ENCODE measurements at places on chromosomes 12 and 14.

GRCh38 chr12:103903993-103904392 lies 26.2 kb upstream of the HSP90B1 start:
- no peak for DNase-seq

DNA sequence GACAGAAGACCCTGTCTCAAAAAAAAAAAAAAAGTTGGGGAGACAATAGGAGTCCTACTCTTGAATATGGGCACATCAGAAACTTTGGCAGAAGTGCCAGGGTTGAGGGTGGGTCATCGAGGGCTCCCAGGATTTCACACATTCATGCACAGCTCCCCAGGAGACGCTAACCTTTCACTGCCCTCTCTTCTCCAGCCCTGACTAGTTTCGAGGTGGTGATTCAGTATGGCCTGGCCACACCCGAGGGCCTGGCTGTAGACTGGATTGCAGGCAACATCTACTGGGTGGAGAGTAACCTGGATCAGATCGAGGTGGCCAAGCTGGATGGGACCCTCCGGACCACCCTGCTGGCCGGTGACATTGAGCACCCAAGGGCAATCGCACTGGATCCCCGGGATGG lies 29.4 kb upstream of the LRP1-AS start:
- no peak for DNase-seq

DNA sequence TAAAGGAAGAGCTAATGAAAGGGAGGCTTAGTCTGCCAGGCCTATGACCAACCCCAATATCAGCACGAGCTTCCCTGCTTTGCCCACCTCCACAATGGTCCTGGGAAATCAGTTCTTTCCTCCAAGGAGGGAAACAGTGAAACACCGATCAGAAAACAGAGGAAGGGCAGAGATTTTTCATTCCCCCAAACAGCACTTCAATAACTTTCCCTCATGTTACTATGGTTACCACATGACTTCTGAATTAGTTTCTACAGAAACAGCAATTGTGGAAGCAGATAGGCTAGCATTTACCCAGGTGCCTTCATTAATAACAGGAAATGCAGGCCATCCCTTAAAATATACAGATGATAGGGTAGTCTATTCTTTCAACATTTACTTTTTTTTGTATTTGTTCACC lies 35.9 kb downstream of the TRIM9 start:
- no peak for DNase-seq

DNA sequence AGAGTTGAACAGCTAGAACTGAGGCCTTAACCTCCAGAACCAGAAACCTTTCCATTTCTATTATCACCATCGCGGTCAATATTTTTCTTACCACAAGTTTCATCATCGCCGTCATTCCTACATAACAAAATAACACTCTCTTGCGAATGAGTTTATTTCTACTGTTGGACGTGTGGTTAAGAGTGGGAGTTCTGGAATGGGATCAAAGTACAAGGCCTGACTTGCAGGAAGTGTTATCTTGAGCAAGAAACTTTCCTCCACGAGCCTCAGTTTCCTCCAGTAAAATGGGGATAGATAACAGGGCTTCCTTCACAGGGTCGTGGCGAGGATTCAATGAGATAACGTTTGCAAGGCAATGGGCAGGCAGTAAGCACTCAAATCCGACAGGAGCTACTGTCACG lies 652 bp downstream of the SART3 start:
- peak; percentile 25 for DNase-seq

GRCh38 chr12:1504895-1505311 lies 89.5 kb downstream of the FBXL14 start:
- DNase-seq = no peak

DNA sequence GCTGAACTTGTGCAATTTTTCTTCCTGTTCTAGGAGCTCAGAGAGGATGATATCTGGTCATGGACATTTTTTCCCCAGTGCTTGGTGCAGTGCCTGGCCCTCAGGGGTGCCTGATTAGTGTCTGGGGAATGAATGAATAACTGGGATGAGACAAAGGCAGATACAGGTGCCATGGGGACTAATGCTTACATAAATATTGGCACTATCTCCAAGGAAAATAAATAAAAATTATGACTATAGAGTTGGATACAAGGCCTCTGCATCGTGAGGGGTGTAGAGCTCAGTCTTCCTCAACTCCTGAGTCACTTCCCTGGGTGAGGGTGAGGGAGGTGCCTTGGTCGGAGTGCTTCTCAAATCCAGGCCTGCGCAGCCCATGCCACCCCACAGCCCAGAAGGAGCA lies 188.6 kb downstream of the KCNA5 start:
- DNase-seq = no peak

- DNase-seq = no peak
Measured at GRCh38 chr14:29648045-29648444, 279.6 kb downstream of the PRKD1 start.

DNA sequence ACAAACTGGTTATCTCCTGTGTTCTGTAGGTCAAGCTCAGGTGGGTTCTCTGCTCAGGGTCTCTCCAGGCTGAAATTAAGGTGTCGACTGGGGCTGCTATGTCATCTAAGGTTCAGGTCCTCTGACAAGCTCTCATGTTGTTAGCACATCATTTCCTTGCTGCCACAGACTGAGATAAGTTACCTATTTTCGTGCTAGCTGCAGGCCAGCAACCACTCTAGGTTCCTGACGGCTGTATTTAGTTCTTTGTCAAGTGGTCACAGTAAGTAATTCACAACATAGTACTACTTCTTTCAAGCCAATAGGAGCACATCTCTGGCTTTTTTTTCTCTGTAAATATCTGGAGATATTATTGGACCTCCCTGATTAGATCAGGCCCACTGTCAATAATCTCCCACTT lies 169.3 kb upstream of the CAND1 start:
- DNase-seq = no peak

DNA sequence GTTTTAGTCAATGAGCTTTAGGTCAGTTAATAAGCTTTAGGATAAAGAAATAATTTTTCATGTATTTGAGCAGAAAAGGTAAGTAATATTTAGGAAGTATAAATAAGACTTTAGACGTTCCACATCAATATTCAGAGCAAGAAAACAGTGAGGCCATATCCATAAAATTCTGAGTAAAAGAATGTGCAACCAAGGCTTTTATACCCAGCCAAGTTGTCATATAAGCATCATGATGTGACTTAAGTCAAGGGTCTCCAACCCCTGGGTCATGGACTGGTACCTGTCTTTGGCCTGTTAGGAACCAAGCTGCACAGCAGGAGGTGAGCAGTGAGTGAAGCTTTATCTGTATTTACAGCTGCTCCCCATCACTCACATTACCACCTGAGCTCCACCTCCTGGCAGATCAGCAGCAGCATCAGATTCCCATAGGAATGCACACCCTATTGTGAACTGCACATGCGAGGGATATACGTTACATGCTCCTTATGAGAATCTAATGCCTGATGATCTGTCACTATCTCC lies 74.1 kb downstream of the ZNF664 start:
- DNase-seq = no peak

DNA sequence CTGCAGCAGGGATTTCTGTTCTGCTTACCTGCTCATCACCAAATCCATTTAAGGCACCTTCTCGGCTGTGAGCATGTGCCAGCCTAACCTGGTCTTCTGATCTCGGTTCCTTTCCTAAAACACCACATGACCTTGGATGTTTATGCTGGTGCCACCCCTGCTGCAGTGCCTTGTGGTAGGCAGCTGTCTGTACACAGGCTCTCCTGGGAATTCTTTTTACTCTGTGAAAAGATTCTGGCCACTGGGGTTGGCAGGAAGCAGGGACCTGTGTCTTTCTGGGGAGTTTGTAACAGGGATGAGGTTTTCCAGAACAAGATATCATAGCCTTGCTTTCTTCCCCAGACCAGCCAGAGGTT lies 10.4 kb upstream of the PLEKHG3 start:
- no peak for DNase-seq

- no peak for DNase-seq
Measured at GRCh38 chr14:72545411-72546311, 348.2 kb downstream of the DPF3 start.

DNA sequence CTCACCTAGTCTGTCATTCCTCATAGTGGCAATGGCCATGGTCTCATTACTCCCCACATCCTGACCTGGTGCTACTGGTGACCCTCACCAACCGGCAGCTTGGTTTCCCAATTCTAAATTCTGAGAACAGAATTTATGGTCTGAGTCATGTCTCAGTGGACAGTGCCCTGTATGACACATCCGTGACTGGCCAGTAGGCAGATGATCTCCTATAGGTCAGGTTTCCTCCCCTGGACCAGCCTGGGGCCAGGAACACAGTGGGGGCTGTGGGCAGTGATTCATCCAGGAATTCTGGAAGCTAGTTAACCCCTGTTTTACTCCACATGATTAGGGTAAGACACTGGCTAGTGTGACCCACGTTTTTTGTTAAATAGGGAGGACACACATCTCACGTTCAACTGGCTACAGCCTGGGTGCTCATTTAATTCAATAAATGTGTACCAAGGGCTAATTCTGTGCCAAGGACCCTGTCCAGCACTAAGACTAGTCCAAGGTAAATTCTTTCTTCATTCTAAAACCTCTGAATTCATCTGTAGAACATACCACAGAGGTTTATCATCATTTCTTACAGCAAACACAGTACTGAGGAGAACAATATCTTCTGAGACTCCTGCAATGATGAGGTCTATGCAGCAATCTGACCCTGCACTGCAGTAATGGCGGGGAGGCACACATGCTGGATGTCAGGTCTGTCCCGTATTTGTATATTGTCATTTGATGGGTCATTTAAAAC lies 249.6 kb upstream of the TBX3 start:
- peak; percentile 96 for DNase-seq

GRCh38 chr14:73795974-73796373 lies 55.7 kb upstream of the PTGR2 start:
- peak; percentile 68 for DNase-seq

- DNase-seq = no peak
Measured at GRCh38 chr12:76786986-76787385, 23.1 kb downstream of the ZDHHC17 start.

DNA sequence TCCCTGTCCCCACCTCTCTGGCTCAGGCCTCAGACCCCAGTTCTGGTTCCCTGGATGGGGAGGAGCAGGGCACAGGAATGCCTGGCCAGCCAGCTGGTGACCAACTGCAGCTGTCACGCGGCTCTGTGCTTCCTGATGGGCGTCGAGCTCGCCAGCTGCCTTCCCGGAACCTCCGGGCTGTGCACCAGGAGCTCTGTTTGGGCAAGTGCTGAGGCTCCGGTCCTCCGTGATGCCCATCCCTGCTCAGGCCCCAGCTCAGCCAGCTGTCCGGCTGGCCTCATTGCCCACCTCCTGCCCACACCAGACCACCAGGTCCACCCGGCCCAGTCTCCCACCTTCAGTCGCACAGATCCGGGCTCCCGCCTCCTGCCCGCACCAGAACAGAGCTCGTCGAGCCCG lies 4.8 kb downstream of the IFFO1 start:
- DNase-seq = no peak

DNA sequence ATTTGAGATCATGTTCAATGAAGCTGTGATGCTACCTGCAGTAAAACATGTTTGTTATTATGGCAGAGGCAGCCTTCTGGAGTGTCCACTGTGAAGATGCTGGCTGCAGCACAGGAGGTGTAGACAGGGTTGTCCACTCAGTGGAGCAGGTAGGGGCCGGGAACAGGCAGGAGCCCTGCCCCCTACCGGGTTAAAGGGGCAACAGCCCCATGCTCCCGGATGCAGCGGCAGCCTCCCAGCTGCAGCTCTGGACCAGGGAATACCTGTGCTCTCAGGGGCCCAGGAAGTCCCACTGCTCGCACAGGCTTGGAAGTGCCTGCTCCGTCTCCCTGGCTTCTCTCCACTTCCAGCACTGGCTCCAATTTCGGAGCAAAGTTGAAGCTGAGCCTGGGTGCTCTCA lies 401.6 kb downstream of the FOXG1 start:
- no peak for DNase-seq

DNA sequence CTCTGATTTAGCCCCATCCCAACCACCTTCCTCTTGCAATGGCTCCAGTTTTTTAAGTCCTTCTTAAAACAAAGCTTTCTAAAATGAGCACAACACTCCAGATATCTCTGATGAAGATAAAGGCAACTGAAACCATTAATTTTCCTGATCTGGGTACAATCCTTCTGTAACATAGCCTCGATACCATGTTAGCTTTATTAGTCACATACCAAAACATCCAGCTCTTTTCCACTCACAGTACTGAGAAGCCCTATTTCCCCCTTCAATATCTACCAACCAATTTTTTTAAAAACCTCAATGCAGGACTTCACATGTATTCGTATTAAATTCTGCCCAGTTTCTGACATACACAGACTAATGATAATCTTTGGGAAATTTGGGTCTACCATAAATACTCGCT lies 105.9 kb downstream of the MED13L start:
- no peak for DNase-seq

GRCh38 chr12:67925077-67925476 lies 64.2 kb upstream of the IFNG-AS1 start:
- no peak for DNase-seq

- no peak for DNase-seq
Measured at GRCh38 chr12:6215120-6215807, 15.1 kb downstream of the CD9 start.

- DNase-seq = no peak
Measured at GRCh38 chr12:124229520-124229919, 65.4 kb upstream of the RFLNA start.
